ENCODE measurements at places on chromosomes 7 and 10.

GRCh38 chr7:41110186-41110585 lies 592.7 kb downstream of the INHBA start:
- no peak for DNase-seq

DNA sequence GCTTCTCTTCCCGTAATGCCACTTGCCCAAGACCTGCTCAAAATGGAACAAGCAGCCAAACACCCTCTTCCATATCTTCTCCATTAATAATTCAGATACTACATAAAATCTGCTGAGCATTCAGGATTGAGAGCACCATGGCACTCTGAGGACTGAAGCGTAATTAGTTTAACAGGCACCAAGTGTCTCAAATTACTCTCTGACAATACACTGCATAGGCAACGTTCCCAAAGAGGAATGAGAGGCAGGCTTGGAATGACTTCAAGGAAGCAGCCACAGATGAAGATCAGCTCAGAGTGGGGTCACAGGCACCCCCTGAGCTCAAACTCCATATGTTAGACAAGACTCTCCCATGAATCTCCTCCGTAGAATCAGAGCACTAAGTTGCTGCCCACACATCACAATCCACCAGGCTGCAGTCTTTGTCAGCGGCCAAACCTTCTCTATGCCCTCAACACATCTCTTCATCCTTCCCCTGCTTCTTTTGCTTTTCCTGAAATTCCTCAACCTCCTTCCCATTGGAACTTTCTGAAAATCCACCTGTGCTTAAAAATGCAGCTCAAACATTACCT lies 4.7 kb upstream of the ABLIM1 start:
- DNase-seq: no peak

GRCh38 chr10:131843881-131844284 lies 56.9 kb upstream of the PPP2R2D start:
- DNase-seq: no peak

DNA sequence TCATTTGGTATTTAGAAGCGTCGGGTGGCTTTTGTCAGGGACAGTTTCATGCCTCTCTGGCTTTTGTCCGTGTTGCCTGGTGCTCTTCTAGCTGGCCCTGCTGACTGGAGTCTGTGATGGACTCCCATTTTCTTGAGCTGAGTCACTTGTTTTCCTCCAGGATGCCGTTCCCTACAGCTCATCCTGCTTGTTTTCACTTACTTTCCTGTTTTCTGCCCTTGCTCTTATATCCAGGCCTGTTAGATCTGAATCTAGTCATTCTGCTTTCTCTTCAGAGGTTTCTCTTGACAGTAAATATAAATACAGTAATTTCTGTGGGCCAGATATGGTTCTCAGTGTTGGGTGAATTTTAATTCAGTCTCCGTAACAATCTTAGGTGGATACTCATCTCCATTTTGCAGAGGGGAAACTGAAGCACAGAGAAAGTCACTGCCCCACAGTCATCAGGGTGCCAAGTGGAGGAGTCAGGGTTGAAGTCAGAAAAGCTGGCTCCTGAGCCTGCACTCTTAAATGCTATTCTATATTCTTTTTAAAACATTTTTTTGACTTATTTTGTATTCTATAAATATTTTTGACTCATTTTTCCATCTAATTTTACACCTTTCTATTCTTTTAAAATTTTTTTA lies 85.4 kb downstream of the CCNY start:
- no peak for DNase-seq

DNA sequence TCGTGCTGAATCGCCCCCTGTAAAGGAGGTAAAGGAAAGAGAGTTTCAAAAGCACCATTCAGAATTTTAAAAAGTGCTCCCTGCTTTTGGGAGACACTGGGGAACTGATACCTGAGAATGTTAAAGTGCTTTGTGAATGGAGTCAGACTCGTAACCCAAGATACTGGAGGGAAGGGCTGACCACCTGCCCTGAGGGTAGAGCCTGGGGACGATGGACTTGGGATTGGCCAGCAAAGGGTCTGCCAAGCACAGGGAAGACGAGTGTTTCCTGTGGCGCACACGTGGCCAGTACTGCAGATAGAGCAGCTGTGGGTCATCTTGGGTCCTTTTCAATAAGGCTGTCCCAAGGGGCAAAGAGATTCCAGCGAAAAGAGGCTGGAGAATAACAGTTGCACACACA lies 1284.1 kb upstream of the AUTS2 start:
- DNase-seq: no peak

DNA sequence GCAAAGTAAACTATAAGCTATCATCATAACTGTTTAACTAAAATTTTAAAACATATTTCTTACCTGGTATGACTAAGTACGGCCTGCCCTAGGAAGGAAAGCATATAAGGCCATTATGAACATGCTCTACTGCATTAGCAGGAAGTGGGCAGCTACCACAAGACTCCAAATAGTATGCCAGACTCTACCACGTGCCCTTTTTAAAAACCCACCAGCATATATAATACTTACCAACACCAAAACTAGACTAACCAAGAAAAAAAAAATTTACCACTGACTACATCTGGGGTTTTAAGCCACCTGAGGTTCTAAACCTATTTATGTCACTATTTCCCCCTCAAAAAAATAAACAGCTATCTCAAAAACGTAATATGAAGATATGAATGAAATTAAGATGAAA lies 30.1 kb downstream of the NUDCD3 start:
- DNase-seq: peak; percentile 45

DNA sequence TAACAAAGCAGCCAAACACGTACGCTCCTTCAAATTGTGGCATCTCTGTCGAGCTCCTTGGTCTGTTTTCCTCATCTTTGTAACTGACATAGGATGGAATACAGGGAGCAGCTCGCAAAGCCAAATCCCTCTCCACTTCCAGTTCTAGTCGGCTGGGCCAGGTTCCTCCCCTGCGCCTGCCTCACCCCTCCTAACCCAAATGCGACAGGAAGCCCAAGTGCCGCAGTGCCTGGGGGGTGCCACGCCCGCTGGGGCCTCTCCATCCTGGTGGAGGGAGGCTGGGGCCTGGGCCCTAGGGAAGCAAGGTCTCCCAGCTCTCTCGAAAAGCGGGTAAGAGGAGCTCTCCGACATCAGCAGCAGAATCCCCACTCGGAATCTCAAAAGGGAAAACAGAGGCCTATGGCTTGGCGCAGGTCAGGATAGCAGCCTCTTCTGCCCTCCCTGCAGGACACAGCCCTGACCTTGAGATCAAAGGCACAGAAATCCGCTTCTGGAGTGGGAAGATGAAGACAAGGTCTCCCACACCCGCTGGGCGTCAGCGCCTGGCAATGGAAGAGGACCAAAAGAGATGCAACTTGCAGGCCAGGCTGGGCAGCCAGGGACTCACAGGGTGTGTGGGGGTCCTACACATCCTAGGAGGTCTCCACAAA lies 165.8 kb downstream of the NRF1 start:
- DNase-seq: no peak

DNA sequence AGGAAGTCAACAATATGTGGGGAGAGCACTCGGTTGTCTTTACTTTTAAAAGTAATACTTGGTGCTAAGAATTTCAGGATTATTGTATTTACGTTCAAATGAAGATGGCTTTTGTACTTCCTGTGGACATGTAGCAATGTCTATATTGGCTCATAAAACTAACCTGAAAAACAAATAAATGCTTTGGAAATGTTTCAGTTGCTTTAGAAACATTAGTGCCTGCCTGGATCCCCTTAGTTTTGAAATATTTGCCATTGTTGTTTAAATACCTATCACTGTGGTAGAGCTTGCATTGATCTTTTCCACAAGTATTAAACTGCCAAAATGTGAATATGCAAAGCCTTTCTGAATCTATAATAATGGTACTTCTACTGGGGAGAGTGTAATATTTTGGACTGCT lies 32.7 kb downstream of the SIRT1 start:
- DNase-seq: no peak

GRCh38 chr10:77582710-77583115 lies 54.9 kb downstream of the KCNMA1 start:
- no peak for DNase-seq

DNA sequence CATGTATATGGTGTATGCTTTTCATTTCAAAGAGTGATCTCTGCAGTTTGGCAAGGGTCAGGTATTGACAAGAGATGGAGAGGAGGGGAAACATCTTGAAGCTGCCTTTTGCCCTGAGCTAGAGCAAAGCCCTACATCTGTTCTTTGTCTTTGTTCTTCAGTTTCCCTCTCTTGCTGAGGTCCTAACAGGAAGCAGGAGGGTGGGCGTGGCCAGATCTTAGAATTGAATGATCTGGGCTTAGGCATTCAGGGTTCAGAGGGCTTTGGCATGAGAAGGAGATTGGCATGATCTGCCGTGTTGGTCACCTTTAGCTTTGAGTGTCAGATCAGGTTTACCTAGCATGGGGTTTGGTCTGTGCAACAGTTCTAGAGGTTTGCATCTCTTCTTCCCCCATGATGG lies 41.3 kb downstream of the LRMDA start:
- no peak for DNase-seq

- no peak for DNase-seq
Observed at GRCh38 chr7:64574540-64575099, 11.7 kb upstream of the ZNF680 start.

DNA sequence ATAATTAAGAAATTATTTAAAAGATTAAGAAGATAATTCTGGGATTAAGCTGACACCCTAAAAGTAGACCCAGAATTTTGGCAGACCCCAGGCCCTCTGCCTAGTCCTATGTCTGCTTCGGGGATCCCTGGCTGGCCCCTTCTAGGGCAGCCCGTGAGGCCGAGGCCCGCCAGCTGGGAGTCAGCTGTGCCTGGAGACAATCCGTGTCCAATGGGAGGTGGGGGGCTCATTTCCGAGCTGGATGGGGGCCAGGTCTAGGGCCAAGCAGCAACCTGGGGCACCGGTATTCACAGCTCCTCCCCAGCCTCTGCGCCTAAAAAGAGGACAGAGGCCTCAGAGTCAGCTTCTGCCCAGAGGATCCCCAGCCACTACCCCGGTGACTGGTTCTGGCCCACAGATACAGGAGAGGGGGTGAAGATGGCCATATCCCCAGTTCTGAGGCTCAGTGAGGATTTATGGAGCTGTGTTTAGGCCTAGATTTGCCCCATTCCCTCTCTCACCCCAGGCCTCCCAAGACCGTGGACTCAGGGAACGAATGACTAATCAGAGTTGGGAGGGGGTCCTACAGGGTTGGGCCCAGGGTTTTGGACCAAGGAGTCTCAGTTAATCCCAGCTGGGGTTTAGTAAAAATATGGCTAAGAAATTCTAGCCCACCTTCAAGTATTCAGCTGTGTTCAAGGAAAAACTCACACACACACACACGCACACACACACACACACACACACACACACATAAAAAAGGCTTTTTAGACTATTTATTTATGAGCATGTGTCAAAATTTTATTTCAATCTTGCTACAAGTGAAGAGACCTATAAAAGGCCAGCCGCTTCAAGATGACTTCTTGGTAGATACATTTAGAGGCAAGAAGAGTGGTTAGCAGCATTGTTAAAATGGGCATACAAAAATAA lies 37.4 kb upstream of the LBX1 start:
- DNase-seq: no peak

- no peak for DNase-seq
Observed at GRCh38 chr10:27143686-27144085, 10.5 kb downstream of the YME1L1 start.

DNA sequence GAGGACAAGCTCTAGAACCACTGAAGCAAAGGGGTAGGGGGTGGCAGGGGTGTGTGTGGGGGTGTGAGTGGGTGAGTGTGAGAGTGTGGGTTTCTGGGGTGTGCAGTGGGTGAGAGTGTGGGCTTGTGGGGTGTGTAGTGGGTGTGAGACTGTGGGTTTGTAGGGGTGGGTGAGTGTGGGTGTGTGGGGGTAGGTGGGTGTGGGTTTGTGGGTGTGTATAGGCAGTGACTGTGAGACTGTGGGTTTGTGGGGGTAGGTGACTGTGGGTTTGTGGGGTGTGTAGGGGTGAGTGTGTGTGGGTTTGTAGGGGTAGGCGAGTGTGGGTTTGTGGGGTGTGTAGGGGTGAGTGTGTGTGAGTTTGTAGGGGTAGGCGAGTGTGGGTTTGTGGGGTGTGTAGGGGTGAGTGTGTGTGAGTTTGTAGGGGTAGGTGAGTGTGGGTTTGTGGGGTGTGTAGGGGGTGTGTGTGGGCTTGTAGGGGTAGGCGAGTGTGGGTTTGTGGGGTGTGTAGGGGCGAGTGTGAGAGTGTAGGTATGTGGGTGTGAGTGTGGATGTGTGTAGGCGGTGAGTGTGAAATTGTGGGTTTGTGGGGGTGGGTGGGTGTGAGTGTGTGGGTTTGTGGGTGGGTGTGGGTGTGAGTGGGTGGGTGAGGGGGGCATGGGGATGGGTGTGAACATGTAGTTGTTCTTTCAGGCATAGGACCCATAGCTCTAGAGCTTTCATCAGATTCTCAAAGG lies 8.8 kb downstream of the NOS3 start:
- no peak for DNase-seq

GRCh38 chr10:117741524-117741923 lies 199.0 kb downstream of the EMX2 start:
- no peak for DNase-seq

GRCh38 chr10:26969145-26969926 lies 108.6 kb upstream of the ABI1 start:
- DNase-seq: no peak

Measured in stimulated activated CD8-positive, alpha-beta memory T cell treated with anti-CD3 and anti-CD28 coated beads, Interleukin-12 subunit alpha, Interleukin-12 subunit beta, amount 100 ng/mL, for 1 hour (primary cell).